GM13977 (cell line): ENCODE measurements at places on chromosomes 6 and 20.

DNA sequence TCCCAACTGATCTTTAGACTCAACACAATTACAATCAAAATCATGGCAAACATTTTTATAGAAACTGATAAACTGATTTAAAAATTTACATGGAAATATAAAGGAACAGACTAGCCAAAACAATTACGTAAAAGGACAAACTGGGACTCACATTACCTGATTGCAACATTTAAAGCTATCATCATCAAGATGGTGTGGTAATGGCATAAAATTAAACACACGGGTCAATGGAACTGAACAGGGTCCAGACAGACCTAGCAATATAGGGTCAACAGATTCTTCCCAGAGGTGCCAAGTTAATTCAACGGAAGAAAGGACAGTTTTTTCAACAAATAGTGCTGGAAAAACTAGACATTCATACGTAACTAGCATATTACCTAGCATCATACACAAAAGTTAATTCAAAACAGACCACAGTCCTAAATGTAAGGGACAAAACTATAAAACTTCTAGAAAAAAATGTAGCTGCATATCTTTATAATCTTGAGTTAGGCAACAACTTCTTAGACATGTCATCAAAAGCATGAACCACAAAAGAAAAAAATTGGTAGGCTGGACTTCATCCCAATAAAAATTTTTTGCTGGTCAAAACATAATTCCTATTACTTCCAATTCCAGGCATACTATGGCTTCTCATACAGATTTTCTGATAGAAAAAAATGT, 147.4 kb upstream of the BEND6 start:
- no peak for DNase-seq

- peak; percentile 49 for DNase-seq
Measured at GRCh38 chr6:138882369-138883017, 86.6 kb downstream of the ECT2L start.

- no peak for DNase-seq
Measured at GRCh38 chr20:9352739-9353138, 161.7 kb upstream of the LAMP5 start.

- DNase-seq, result peak; percentile 5
Measured at GRCh38 chr6:81997090-81997926, 244.8 kb upstream of the TENT5A start.

DNA sequence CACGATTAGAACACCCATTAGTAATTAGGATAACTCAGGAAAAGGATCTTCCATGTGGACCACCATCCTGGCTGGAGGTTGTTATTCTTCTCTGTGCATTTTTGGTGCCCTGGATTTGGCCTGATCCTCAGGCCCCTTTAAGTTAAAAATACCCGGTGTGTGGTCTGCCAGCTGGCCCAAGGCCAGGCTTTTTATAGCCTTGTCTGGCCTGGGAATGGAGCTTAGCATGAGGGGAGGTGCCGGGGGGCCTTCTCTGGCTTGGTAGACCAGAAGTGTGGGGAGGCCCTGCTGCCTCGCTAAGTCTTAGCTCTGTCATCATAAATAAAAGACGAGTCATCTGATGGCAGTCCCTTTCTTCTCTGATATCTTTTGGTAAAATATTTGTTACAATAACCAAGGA, 71.4 kb downstream of the ARID1B start:
- DNase-seq, result no peak

DNA sequence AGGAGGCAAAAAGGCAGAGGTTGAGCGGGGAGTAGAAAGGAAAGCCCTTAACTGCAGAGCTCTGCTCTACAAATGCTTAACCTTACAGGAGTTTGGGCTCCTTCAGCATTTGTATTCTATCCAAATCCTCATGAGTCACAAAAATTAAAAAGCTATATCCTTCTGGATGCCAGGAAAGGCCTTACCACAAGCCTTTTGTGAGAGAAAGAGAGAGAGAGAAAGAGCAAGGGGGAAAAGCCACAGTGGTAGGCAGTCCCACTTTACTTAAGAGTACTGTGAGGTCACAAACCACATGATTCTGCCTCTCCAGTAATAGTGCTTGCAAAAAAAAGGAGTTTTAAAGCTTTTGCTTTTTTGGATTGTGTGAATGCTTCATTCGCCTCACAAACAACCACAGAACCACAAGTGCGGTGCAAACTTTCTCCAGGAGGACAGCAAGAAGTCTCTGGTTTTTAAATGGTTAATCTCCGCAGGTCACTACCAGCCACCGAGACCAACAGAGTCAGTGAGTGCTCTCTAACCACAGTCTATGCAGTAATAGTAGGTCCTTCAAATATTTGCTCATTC, at the start of gene RUNX2:
Gene RUNX2, plus strand, starts transcription at position 375 of the 567 bp plus-strand sequence. CDS start 397 bp downstream, outside the sequence.
- DNase-seq, result no peak

DNA sequence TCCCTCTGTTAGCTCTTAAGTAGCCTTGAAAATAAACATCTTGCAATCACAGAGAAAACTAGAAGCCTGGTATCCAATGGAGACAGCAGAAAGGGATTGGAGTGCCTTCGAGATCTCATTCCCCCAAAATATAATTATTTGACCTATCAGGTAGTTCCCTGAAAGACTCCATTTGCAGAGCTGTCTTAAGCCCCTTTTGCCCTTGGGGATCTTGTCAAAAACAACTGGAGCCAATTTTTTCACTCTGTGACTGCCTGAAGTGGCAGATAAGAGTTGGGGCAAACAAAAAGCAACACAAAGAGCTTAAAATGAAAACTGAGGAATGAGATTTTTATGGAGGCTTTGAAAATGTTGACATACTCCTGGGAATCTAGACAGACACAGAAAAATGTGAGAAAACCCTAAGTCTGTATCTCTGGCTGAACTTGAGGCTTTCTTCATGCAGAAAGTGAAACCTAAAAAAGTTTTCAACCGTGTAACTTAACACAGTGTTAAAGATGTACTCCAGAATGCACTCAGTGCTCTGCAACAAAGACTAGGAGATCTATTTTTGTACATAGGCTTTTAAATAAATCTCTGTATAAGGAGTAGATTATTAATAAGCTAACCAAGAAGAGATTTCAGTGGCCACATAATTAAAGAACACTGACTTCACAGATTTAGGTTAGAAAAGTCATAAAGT, 971.1 kb upstream of the MAN1A1 start:
- no peak for DNase-seq

DNA sequence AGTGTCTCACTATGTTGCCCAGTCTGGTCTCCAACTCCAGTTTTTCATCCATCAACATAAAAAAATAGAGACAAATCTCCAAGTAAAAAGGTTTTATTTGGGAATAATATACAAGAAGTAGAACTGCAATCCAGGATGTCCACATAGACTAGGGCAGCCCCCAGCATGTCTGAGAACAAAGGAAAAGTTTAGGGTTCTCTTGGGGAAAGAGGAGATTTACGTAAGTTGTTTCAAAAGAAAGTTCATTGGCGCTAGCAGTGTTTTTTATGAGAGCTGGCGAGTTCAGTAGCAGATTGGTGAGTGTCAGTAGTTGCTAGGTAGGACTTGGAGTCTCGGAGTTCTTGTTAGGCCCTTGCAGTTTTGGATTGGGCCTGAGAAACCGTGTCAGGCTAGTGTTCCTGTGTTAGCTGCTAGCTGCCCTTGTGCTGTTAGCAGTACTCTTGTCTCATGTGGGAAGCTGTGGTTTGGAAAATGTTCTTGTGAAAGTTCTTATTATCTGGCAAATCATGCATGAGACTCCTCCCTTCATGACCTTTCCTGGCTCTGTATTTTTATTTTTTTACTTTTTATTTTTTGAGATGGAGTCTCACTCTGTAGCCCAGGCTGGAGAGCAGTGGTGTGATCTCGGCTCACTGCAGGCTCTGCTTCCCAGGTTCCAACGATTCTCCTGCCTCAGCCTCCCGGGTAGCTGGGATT, 24.7 kb downstream of the TTLL9 start:
- peak; percentile 84 for DNase-seq

GRCh38 chr20:19932170-19932667, 84.9 kb upstream of the NAA20 start:
- no peak for DNase-seq

DNA sequence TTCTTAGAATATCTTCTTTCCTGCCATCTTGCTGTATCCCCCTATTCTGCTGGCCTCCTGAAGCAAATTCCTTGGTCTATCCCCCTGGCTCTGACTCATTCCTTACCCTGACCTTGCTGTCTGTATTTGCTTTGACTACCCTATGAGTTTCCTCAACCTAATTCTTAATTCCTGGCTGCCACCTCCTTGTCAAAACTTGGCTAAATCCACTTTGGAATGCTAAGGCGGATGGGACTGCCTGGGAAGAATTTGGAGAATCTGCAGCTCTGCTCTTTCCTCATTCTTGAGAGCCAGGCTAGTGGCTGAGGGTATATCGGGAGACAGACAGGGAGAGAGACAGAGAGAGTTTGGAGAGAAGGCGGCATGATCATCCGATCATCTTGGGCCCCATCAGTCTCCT, 24.4 kb downstream of the CAP2 start:
- DNase-seq, result no peak

GRCh38 chr6:85464722-85465150, 14.9 kb downstream of the NT5E start:
- DNase-seq, result no peak

GRCh38 chr6:18425218-18425617, 38.1 kb downstream of the RNF144B start:
- DNase-seq, result no peak

DNA sequence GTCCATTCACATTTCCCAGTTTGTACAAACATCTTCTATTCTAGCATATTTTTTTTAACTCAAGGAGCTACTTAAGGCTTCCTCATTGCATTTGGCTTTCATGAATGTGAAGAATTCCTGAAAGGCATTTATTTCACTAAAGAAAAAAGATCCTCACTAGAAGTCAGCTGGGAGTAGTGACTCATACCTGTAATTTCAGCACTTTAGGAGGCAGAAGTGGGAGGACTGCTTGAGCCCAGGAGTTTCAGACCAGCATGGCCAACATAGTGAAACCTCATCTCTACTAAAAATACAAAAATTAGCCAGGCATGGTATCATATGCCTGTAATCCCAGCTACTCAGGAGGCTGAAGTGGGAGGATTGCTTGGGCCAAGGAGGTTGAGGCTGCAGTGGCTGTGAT, 30.9 kb upstream of the XRN2 start:
- DNase-seq, result no peak

DNA sequence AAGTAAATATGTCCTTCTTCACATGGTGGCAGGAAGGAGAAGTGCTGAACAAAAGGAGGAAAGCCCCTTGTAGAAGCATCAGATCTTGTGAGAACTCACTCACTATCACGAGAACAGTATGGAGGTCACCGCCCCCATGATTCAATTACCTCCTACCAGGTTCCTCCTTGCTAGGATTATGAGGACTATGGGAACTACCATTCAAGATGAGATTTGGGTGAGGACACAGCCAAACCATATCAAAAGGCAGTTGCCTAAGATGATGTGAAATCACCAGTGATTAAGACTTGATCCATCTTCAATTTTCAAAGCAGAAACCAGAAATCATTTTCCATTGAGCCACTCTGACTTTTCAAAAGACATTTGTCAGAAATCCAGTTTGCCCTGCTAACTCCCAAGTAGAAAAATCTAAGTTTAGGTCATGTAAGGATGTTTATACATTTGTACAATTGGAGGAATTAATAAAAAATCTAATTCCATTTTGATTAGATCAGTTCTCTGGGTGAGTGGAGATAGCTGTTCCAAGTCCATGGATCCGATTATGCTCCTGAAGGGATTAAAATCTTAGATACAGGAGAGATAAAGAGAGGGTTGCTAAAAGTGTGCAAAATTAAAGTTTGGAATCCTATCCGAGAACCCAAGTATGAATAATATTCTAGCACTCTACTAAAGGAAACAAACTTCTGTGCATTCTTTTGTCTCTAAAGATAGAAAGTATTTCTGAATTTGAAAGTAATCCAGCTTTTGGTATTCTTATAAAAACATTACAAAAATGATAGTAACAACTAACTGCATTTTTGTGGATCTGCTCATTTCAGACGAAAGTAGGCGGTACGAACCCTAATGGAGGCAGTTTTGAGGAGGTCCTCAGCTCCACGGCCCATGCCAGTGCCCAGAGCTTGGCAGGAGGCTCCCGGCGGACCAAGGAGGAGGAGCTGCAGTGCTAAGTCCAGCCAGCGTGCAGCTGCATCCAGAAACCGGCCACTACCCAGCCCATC, 39.5 kb downstream of the HDDC2 start:
- no peak for DNase-seq
